Stimulated activated CD8-positive, alpha-beta memory T cell treated with anti-CD3 and anti-CD28 coated beads, Interleukin-2, amount 100 ng/mL, for 1 hour (primary cell): ENCODE measurements at places on chromosomes 4 and X.

- DNase-seq: no peak
Observed at GRCh38 chr4:123064390-123064789, 142.0 kb upstream of the NUDT6 start.

- no peak for DNase-seq
Observed at GRCh38 chrX:120310861-120311726, at the start of gene TMEM255A. Gene TMEM255A, minus strand, starts transcription at chrX:120311461. Its CDS starts 152 bp downstream, at chrX:120311309.

DNA sequence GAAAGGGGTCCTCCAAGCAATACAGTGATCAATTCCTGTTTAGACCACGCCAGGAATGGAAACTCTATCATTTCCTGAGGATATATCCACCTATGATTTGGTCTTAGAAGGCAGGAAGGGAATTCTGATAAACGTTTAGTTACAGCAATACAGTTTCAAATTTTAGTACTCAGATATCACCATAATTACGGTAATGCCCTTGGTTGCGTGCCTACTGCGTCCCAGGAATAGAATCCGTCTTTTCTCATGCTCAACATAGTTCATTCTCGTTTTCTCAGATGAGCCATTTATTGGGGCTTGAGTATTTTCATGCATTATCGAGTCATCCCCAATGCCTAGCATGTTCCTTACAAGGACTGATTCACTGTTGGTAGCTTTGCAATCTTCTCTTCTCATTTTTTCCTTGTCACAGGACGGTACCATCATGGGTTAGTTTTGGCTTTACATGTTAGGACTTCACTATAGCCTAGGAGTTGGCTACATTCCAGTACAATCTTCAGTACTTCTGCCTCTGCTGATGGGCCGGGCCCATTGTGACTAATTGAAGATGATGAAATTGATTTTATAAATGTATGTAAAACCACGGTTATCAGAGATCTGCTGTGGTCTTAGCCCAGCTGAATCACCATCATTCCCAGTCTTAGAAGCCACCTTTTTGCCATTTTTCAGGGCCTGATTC lies 4.4 kb upstream of the PRKX start:
- DNase-seq: no peak

GRCh38 chrX:153319295-153320046 lies 2.1 kb downstream of the PNMA6F start:
- no peak for DNase-seq
